ENCODE measurements at places on chromosomes 16 and 17. TPM values are rescaled to one million over a fixed set of nuclear protein-coding genes. Genes with fewer than 3 reads are reported as not detected.

Gene C17orf100
- 0.70 TPM for total RNA-seq

Gene PLXDC1
- total RNA-seq = 67.6 TPM

Gene CD79B
- total RNA-seq = 5.5 TPM

Gene CIITA
- total RNA-seq = 3.0 TPM

Gene TOM1L1
- total RNA-seq = not detected
